Fibroblast of skin of back (primary cell): ENCODE measurements at places on chromosomes 12 and 14.

- peak; percentile 16 for DNase-seq
Measured at GRCh38 chr12:68271346-68271745, 17.9 kb upstream of the IL22 start.

DNA sequence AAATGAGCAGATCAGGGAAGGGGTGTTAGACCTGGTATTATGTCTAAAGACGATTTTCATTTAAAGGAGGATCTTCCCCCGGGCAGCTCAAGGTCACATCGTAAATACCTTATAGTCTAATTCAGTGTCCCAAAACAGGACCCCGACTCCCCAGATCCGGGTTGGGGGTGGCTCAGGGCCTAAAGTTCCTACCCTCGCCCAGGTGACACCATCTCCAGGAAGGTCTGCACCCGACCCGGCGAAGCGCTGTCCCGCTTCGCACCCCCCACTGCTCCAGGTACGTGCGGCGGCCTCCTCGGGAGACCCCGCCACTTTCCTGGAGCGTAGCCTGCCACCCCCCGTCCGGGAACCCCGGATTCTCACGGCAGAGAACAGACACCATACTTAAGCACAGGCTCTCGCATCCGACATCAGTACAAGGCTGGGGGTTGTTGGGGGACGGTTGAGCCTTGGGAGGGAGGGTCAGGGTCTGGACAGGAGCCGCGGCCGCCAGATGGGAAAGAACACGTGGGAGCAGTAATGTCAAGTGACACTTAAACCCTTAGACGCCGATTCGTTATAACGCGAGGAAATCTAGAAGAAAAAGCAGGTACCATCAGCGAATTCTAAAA lies 556 bp downstream of the TIMM9 start:
- DNase-seq = peak; percentile 69

GRCh38 chr12:27576667-27577347 lies 52.8 kb downstream of the PPFIBP1 start:
- no peak for DNase-seq

DNA sequence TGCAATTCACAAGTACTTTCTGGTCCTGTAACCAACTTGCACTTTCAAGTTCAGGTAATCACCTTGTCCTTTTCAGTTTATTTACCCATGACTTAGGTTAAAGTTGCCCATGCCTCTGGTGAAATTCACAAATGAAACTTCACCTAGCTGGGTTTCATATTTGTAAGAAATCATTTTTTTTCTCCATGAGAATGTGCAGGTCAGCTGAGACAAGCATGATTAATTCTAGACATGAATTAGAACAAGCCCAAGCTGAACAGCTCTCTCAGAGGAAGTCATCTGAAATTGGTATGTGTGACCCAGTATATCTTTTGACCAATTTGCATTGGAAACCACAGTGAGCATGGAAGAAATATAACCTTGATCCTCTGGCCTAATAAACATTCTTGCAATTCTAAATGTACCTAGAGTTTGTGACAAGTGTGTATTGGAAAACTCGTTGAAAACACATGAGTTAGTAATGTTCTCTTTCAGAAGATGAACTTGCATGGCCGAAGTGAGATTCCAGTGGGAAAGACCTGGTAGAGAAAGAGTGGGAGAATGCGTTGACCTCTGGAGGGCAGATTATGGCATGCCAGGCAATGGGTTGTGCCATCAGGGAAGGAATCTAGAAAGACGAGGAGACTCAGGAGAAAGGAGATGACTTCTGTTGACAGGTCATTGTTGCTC lies 486.5 kb downstream of the ZFP36L1 start:
- DNase-seq = no peak

DNA sequence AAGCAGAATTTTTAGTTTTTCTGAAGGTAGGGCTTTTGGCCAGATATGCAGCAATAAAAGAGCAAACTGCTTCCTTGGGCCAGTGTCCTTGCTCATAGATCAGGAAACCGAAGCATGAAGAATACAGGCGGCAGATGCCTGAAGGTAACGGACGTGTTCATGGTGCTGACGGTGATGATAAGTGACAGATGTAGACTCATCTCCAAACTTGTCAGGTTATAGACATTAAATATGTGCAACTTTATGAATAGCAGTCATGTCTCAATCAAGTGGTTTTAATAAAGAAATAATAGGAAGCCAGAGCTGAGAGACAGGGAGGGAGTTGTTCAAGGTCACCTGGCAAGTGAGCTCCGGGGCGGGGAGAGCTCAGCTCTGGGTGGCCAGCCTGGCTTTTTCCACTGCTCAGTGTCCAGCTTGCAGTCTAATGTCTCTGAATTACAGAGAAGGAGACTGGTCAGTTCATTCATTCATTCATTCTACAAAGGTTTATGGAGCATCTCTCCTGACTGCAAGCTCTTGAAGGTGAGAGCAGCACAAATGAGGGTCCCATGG lies 1.0 kb downstream of the SERPINA5 start:
- no peak for DNase-seq
